Activated naive CD4-positive, alpha-beta T cell treated with anti-CD3 and anti-CD28 coated beads, Interleukin-2, amount 50 U/mL, for 72 hours (primary cell): ENCODE measurements at places on chromosomes 4 and X. TPM values are rescaled to one million over a fixed set of nuclear protein-coding genes. Genes with fewer than 3 reads are reported as not detected.

DNA sequence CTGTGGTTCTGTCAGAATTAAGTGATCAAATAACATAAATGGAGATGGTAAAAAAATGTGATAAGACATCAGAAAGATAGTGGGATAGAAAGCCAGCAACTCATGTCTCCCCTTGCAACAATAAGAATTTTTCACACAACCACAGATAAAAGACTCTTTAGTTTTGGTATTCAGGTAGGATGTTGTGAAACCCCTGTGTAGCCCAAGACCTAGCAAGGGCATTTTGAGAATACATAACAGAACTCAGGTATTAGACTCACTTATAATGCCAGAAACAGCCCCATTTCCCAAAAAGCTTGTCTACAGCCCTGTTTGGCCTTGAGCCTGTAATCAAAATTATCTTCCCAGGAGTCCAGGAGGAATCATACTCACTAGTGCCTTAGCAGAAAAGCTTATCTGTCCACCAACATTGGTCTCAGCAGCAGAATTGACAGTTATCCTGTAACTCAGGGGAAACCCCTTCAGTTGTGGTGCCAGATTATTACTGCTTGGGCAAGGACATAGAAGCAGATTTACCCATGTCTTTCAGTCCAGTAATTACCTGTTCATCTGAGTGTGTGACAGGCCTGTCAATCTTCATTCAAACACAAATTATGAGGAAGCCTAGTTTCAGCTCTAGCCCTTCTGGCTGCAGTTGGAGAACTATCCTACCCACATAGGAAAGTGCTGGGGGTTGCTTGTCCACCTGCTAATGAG is 41.0 kb upstream of the UGT2B17 start:
- DNase-seq: no peak

DNA sequence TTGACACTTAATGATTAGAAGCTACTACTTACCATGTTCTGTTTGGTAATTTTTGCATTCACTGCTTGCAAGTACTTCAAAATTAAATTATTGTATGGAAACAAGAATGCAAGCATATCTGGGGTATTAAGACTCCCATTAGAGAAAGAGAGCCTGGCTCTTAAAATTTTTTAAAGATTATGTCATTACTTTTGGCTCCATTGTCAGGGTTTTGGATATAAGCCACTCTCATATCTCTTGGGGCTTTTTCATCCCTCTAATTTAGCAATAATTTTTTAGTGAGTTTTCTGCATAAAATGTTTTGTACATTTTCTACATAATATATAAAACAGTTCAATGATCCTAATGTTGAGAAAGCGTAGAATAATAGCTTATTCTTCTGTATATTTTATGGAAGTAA is 49.4 kb downstream of the SLC9A6 start:
- DNase-seq: no peak

- DNase-seq: no peak
Measured at GRCh38 chr4:184346682-184347081, 127.7 kb downstream of the IRF2 start.

DNA sequence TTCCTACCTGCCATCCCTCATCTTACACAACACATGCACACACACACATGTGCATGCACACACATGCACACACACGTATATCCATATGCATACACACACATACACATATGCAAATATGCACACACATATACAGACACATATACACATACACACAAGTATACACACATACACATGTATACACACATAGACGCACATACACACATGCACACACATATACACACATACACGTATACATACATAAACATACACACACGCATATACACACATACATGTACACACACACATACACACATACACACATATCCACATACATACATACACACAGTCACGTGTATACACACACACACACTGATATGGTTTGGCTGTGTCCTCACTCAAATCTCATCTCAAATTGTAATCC is 37.0 kb upstream of the AFAP1 start:
- no peak for DNase-seq

DNA sequence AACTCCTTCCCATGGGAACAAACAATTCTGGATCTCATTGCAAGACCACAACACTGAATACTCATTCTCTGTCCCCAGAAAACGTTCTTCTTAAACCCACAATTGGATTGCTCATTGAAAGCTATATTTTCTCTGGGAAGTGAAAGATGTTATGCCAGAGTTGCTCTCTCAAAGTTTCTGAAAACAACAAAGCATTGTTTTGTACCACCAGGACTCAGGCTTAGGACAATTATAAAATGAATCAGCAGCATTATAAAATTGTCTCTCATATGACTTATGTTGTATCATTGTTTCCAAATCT is 26.5 kb downstream of the TFDP3 start:
- no peak for DNase-seq

- no peak for DNase-seq
Measured at GRCh38 chr4:53075162-53075785, 213.2 kb downstream of the RASL11B start.

DNA sequence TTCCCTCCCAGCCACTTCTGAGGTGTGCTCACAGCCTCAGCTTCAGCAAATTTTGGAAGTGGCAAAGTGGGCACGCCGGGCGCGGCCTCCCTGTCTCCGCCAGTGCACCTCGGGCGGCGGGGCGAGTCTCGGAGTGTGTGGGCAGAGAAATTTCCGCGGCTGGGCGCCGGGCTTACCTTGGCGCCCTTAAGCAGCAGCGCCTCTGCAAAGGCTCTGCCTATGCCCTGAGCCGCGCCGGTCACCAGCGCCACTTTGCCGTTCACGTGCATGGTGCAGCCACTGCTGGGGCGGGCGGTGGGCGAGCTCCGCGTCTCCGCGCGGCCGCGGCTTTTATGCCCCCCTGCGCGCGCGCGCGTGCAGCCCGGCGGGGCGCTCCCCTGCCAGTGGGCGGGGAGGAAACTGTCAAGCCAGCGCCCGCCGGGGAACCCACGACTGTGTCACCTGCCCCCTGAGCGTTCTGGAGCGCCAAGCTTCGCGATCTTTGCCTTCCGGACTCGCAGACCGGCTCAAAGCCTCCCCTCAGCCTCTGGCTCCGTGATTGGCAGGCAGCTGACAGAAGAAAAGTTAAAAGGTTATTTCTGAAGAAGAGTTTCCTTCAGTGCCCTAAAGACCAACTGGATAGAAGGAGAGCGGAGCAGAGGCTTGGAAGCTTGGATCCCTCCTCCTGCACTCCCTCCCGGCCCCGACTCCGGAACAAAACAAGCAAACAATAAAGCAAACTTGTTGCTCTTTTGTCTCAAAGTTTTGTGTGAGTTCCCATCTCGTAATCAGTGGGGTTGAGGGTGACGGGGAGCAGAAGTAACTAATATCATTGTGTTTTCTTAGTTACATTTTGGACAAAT is at the start of gene HPGD:
Gene HPGD (minus strand): TSS at position 306 of the 842 bp plus-strand sequence. CDS start 37 bp downstream, at position 269.
- peak; percentile 70 for DNase-seq

DNA sequence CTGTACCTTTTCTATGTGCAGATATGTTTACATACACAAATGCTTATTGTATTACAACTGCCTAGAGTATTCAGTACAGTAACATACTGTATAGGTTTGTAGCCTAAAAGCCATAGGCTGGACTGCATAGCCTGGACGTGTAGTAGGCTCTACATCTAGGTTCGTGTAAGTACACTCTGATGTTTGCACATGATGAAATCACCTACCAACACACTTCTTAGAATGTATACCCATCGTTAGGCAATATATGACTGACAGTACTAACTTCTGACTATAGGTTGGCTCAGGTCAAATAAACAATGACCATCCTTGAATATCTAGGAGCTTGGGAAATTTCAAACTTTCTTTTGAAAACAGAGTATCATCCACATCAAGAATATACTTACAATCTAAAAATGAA is 139.0 kb downstream of the CORIN start:
- DNase-seq: no peak

DNA sequence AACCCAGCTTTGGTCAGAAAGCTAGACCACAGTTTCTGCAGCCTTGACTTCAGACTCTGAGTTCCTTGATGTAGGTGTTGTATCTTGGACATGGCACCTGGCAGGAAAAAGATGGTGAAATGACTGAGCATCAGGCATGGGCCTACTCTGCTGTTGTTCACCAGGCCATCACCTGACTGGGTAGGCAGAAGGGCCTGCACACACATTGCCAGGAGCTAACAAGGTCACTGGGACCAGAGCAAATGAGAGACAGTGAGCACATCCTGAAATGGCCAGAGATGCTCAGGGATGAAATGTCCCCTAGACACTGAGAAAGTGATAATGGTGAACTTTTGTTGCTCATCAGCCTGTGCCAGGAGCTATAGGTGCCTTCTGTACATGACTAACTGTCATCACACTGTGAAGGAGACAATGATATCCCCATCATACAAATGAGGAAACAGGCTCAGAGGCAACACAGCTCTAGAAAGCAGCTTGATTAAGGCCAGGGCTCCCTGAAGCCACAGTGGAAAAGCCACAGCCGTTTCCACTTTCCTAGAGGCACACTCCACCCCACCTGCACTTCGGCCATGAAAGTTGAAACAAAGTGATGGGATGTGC is 128.3 kb downstream of the TSPAN5 start:
- DNase-seq: no peak

DNA sequence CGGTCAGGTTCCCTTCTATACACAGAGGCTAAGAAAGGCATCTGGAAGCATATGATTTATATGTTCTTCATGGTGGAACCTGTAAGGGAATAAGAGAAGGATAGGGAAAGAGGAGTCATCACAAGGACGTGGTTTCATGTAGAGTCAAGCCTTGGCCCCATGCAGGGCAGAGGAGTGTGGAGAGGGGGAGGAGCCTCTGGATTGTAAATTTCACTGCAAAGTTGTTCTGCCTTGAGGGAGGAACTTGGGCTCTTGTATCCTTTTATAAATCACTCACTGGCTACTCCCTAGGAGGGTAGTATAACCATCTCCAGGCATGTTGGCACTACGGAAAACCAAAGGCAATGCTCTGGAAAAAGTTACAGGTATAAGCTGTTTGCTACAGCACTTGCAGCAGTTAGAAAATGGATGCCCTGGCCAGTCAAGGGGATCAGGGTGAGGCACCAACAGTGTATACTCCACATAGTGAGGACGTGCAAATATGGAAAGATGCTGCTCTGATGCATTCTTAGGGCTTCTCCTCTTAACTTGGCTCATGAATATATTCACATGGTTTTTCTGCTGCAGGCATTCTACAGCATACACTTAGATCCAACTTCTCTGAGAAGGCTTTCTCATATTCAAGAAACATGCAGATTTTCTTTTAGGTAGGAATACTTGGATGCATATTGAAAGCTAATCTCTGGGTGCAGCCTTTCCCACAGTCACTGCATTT is 60.3 kb upstream of the ZNF81 start:
- no peak for DNase-seq

- DNase-seq: peak; percentile 25
Measured at GRCh38 chr4:76306882-76307659, 538 bp downstream of the STBD1 start.

DNA sequence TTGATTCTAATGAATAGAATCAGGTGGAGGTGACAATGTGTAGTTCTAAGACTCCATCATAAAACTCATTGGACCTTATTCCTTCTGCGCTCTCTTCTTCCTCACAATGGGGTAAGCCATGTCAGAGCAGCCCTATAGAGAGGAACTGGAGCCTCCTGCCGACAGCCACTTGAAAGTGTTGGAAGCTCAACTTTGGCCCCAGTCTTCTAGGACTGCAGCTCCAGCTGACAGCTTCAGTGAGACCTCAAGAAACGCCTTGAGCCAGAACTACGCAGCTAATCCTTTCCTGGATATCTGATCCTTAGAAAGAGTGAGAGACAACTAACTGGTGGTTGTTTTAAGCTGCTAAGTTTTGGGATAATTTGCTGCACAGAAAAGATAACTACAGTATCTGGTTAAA is 22.1 kb upstream of the ADH7 start:
- no peak for DNase-seq

DNA sequence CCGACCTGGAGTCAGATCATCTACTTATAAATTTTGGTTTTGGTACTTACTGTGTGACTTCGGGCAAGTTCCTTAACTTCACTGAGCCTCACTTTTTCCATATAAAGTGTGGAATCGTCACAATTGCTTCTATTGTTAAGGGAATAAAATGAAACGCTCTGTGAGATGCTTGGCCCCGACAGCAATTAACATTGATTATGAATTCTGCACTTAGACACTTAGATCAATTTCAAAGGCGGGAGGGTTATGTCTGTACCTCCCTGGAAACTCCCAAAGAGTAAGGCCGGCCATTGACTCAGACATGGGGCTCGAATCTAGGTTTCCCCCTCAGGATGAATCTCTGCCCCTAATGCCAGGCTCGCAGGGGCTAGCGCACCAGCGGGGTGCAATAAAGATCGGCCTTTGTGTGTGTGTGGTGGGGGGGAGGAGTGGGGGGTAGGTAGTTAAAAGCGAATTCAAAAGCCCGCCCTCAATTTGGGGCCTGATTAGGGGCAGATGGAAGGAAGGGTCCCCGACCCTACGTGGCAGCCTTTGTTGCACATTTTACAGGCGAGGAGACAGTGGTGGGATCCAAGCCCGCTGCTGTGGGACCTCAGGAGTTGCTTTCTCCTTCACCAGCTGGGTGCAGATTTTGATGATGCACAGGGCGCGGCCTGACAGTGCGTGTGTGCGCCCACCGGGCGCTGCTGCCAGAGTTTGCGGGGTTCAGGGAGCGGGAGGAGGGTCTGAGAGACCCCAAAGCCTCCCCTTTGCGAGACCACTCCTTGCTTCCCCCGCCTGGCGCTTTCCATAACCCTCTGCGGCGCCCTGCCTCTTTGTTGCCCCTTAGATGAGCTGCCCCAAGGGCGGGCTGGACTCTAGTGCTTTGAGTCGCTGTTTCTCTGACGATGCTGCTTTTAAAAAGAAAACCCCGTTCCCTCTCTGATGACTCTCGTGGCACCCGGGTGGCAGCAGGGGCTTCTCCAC is 9.6 kb downstream of the MSX1 start:
- no peak for DNase-seq

GRCh38 chrX:39438603-39439602 is 637.6 kb downstream of the MID1IP1 start:
- DNase-seq: no peak

- DNase-seq: no peak
Measured at GRCh38 chr4:164572877-164573279, 181.1 kb upstream of the SMIM31 start.

GRCh38 chr4:183333983-183334382 is 11.8 kb upstream of the CLDN24 start:
- no peak for DNase-seq

DNA sequence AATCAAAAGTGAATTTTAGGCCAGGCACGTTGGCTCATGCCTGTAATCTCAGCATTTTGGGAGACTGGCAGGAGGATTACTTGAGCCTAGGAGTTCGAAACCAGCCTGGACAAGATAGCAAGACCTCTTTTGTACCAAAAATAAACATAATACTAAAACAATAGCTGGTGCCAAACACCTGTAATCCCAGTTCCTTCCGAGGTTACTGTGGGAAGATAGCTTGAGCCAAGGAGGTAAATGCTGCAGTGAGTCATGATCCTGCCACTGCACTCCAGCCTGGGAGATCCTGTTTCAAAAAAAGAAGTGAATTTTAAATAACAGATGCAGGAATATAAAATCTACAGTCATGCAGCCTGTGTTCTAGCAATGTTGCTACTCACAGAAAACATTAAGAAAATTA is 488.3 kb downstream of the PPARGC1A start:
- no peak for DNase-seq

Gene SLC26A1
- total RNA-seq: not detected

Gene CABS1
- total RNA-seq: not detected

Gene DGKK
- total RNA-seq: not detected

Gene KIAA1210
- total RNA-seq: not detected

Gene MXRA5
- total RNA-seq: not detected

Gene COL25A1
- total RNA-seq: not detected

Gene SORCS2
- not detected for total RNA-seq

Gene TMEM144
- 0.60 TPM for total RNA-seq

Gene ASB12
- total RNA-seq: not detected

Gene SHISA3
- total RNA-seq: not detected
